ENCODE measurements at places on chromosomes 3 and 15.

- DNase-seq = no peak
Observed at GRCh38 chr3:112773864-112774263, 72.8 kb downstream of the CD200R1L start.

DNA sequence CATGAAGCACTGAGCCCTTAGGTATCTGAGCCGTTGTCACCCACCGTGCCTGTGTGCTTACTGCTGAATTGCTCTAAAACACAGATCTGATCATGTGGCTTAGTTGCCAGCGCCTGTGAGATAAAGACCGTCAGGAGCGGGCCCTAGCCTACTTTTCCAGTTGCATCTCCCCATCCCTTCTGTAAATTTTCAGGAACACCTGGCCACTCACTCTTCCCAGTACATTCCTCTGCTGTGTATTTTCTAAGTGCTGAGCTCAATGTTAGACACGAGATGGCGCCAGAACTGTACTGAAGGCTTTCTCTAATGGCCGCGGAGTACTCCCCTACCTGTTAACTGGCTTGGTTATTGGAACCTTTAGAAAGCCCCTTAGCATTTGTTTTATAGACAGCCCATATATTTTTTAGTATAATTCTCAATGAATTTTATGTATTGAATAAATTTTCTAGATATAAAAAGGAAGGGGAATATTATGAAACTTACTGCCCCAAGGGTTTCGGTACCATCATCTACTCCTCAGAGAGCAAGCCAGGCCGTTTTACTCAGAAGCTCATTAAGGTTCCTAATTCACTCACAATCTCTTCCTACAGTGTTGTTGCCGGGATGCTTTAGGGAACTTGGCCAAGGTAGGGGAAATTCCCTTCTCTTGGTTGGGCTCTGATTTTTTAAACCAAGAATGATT lies 16.7 kb upstream of the WNT7A start:
- DNase-seq = no peak

DNA sequence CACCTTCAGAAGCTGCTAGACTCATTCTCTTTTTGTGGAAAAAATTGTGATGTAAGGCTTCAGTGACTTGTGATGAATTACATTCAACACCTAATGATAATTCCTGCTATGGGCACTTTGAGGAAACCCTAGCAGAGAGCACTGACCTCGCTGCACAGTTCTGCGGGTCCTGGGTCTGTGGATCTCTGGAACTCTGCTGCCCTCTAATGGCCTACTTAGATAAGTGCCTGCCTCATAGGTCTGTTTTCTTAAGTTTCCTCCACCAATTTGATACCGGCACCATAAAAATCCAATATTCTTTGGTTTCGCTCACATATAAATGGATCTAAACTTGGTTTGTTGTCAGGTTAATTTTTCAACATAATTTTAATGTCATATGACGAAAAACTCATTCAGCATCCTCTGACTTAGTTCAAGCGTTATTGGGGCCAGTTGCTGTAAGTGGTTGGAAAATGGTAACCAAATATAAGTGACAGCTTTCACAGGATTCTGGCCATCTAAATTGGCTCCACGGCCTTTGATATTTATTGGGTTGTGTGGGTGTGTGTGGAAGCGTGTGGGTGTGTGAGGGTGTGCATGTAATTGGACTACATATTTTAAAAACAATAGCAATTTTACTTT lies 10.4 kb downstream of the SLITRK3 start:
- DNase-seq = no peak

DNA sequence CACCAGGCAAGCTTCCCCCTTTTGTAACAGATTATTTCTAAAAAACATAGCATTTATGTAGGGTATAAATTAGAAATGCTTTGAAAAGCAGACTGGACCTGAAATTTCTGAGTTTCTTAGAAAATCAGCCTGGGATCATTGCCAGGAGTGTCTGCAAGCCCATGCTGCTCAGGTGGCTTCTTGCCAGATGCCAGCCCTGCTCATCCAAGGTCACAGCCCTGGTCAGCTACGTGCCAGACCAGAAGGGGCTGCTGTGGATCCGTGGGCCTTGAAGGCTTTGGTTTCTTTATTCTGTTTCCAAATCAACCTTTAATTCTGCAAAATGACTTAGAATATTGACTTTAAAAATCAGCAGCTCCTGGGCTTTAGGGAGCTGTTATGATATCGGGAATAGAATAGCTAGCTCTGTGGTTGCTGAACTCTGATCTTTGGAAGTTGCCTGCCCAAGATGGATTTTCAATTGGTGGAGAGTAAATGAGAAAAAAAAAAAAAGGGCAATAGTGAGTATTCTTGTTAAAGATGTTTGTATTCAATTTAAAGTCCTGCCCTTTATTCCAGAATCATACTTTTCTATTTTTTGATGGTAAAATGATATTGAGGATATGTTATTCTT lies 370.1 kb upstream of the ONECUT1 start:
- DNase-seq = no peak

DNA sequence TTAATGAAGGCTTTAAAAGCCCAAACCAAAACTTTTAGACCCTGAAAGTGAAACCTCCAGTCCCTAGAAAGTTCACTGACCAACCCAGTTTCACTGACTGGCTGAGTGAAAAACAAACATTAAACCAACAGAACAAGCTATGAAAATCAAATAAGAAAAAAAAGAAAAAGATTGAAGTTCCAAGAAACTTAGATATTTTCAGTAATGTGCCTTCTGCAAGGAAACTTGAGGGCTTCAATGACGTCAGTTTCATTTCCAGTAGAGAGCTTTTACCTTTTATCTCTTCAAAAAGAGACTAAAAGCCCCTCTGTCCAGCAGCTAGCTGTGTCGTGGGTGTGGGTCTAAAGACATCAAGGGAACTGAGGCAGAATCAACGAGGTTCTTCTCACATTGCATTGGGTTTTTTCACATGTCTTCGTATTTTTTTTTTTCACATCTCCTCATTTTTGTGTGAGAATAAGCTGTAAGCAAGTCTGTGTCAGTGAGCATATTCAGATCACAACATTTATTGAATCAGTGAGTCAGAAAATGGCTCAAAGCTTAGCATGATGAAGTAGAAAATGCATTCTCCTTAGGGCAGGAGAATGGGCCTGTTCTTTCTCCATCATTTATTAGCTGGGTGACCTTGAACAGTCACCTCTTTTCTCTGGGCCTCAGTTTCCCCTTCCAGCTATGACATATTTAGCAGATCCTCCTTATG lies 54.8 kb upstream of the BCL6 start:
- no peak for DNase-seq

DNA sequence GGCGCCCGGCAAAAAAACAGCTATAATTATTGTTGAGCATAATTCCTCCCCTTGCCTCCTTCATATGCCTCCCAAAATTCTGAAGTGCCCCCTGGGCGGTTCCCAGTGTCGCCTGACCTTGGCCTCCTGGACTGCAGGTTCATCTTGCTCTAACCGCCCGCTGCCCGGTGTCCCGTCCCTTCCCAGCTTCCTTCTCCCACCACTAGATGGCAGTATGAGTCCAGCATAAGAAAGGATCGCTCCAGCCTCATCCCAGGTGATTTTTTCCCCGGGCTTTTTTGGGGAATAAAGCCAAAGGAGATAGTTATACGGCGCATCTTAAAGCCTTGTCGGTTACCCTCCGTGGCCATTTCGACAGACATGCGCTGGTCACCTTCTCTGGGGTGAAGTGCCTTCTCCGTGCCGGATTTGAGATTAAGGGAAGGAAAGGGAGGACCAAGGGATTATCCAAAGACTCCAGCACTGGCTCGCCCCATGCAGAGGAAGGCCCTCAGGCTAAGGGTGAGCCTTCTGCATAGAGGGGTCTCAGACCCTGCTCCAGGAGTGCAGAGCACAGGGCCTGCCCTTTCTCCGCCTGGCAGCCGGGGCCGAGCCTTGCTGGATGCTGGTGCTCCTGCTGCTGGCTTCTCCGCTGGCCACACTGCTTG lies 45.8 kb upstream of the TRA2B start:
- DNase-seq = peak; percentile 20

- DNase-seq = no peak
Observed at GRCh38 chr3:72594615-72595215, 253.5 kb downstream of the SHQ1 start.

GRCh38 chr3:108334701-108335100 lies 38.4 kb downstream of the HHLA2 start:
- no peak for DNase-seq

Measured in amygdala (tissue), 56 donors.